PC-9 (cell line): ENCODE measurements at places on chromosomes 4 and X. TPM values are rescaled to one million over a fixed set of nuclear protein-coding genes. Genes with fewer than 3 reads are reported as not detected.

GRCh38 chr4:6955261-6955911, 45.8 kb downstream of the TBC1D14 start:
- peak; percentile 81 for DNase-seq

The CDX4 gene
- not detected in 2 replicates for total RNA-seq

DNA sequence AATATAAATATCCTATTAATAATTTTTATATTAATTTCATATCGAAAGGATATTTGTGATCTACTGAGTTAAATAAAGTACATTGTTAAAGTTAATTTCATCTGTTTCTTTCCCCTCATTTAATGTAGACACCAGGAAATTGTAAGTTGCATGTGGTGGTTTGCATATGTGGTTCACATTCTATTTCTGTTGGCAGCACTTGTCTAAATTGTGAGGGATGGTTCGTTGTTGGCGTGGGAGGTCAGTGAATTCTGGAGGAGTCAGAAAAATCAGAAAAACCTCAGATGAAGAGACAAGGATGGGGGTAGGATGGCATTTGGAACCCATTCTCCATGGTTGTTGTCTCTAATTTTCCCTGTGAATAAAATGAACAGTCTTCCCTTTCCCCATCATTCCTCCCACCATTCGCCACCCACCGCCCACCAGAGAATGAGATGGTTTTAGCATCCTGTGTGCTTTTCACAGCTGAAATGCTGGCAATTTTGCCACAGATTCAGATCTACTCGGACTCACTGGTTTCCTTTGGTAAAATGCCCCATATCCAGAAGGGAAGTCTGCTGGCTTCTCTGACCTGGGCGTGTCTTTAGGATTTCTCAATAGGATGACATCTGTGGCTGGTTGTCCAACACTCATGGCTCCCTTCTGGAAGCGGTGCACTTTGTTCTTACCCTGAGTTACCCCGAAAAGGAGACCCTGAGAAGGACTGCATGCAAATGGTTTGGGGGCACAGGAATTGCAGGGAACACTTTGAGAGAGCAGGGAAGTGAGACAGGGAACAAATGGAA, 52.3 kb downstream of the LGI2 start:
- DNase-seq: no peak

- DNase-seq: peak; percentile 35
Observed at GRCh38 chr4:124278477-124278876, 434.1 kb downstream of the ANKRD50 start.

DNA sequence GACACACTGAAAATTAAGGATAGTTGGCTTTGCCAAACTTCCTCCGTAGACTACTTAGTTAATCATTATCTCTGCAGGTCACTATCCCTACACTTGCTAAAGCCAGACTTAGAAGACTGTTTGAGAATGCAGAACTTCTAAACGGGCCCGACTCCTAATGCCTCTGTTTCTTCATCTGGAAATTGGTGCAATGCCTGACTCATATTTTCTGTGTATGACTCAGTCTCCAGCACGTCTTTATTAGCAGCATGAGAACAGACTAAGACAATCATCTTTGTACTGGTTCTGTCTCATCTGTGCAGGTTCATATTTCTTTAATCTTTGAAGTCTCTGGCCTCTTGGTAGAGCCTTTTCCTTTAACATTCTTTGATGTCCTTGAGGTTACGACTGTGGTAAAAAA, 411.9 kb upstream of the ACTRT1 start:
- no peak for DNase-seq

DNA sequence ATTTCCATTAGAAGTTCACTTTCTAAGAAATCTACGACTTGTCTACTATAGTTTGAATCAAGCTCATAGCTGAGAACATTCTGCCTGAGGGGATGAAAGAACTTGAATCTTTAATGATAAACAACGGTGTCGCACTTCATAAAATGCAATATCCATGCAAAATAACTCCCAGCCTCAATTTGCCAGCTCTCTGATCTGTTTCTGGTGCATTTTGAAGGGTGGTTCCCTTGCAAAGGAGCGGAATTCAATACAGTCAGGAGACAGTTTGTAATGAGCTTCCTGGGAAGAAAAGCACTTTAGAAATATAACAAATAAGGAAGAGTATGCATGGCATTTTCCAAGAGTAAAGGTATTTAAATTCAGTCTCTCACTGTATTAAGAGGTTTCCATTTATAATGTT, 80.0 kb downstream of the PCYT1B start:
- DNase-seq: no peak

GRCh38 chr4:142551517-142552305, 294.4 kb downstream of the INPP4B start:
- DNase-seq: no peak

The FGFR3 gene
- 8.2 and 10.6 TPM in 2 replicates for total RNA-seq

The TNIP3 gene
- total RNA-seq: 0.63 and 1.2 TPM in 2 replicates

DNA sequence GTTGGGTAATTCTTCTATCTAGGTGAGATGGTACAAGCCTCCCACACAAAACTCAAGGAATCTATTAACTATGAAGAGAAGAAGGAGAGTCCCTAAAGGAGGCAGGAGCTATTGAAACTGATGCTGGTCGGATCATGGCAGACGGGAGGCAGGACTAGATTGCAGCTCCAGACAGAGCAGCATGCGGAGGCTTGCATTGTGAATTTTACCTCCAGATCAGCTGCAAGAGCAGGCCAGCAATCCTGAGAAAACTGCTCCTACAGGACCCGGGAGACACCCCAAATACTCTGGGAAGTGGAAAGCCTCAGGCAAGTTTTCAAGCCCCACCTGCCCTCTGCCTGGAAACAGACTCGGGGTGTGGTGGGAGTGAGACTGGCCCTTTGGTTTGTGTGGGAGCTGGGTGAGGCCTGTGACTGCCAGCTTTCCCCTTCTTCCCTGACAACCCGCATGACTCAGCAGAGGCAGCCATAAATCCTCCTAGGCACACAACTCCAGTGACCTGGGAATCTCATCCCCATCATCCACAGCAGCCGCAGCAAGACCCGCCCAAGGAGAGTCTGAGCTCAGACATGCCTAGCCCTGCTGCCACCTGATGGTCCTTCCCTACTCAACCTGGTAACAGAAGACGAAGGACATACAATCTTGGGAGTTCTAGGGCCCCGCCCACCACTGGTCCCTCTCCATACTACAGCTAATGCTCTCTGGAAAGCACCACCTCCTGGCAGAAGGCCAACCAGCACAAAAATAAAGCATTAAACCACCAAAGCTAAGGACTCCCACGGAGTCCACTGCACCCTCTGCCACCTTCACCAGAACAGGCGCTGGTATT, 30.9 kb downstream of the GATB start:
- peak; percentile 49 for DNase-seq

The ZNF630 gene
- 2.3 and 3.0 TPM in 2 replicates for total RNA-seq

DNA sequence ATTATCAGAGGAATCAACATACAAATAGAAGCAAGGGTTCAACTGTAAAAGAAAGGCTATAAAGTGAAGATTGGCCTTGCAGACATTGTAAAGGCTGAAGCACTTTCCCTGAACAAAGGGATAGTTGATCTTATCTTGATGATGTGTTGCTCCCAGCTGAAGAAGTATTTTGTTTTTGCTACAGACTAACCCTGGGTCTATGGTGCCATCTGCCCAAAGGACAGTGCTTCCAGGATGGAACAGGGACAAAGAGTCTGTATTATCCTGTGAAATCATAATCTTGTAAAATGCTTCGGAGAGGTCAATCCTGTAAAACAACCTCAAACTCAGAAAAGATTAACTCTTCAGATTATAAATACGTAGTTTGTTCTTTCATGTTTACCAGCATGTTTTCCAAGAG, 251.7 kb upstream of the ANKRD50 start:
- DNase-seq: no peak

- DNase-seq: no peak
Observed at GRCh38 chrX:121165930-121166359, 118.5 kb downstream of the GLUD2 start.

DNA sequence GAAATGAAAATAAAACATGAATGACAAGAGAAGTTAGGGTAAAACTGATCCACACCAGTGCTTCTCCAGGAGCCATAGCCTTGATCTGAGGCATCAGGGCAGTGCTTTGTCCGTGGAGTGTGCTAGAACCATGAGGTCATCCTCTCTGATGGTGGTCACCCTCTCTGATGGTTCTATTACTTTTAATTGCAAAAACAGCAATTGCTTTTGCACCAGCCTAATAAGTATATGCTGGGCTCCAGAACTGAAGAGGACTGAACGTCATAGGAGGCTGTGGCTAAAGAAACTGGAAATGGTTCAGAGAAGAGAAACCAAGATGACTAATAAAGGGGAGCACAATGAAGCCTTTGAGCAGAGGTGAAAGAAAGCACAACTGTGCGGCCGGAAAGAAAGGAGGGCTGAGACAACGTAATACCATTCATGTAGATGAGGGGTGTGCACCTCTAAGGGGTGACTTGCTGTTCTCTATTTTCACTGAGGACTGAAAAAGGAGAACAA, 17.0 kb upstream of the TMEM154 start:
- peak; percentile 54 for DNase-seq

The TMPRSS11F gene
- total RNA-seq: not detected in 2 replicates

GRCh38 chr4:118335774-118336173, 17.0 kb downstream of the PRSS12 start:
- no peak for DNase-seq

GRCh38 chr4:112381996-112382692, 85.0 kb downstream of the ALPK1 start:
- DNase-seq: no peak

DNA sequence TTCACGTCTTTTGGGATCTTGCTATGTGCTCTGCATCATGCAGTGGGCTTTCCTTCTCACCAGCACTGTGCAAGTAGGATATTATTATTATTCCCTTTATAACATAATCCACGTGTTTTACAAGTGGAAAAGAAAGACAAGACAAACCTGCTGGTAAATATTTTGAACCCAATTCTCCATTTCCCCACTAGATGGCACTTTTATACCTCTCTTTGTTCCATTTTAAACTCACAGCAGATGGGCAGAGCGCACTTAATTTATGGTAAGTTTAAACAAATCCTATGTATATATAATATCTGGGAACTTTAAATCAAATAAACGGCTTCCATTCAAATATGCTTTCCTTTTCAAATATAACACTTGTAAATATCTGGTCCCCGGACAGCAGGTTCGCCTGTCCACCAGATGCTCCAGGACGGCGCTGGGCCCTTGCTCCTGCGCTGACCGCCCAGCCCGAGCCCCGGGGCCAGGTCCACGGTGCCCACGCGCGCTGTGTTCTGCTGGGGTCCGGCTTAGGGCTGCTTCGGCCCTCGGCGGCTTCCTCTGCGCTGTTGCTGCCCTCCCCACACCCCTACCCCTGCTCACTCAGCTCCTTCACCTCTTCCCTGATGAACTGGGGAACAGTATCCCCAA, 31.1 kb downstream of the F11 start:
- no peak for DNase-seq

DNA sequence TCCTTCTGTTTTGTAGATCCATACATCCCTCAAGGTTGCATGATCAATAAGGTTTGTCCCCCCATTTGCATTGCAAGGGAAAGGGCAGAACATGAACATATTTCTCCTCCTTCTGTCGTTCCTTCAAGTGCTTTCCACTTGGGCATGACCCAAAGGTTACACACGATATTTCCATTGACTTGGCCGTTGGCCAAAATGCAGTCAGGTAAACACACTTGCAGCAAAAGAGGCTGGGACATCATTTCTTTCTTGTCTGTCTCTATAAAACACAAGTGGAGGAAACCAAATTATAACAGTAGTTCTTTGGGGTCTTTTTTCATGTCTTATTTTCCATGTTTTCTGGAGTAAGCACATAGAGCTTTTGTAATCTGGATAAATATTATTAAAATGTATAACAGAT, 156.1 kb downstream of the FRAS1 start:
- no peak for DNase-seq

GRCh38 chr4:92249541-92249940, 54.2 kb upstream of the GRID2 start:
- DNase-seq: no peak

The SLC49A3 gene
- total RNA-seq: 8.1 and 10.7 TPM in 2 replicates

GRCh38 chrX:88603237-88603636, 143.8 kb upstream of the CPXCR1 start:
- no peak for DNase-seq

The SPRY1 gene
- 13.1 and 18.3 TPM in 2 replicates for total RNA-seq

DNA sequence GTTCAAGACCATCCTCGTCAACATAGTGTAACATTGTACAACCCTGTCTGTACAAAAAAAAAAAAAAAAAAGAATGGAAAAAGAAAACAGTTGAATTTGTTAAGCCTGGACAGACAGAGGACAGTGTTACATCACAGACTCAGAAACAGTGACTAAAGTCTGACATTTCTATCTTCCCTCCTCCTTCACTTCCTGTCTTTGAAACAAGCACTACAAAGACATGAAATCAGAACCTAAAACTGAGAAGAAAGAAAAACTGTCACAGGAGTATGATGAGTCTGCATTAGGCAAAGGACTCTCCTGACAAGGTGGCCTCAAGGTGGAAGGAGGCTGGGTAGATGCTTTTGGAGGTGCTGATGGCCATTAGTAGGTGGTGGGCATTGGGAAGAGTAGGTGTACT, 126.7 kb downstream of the RBM47 start:
- no peak for DNase-seq

- no peak for DNase-seq
Observed at GRCh38 chrX:71118985-71119535, 664 bp downstream of the MED12 start.

The EXOC1L gene
- total RNA-seq: not detected in 2 replicates

GRCh38 chr4:25092139-25092538, 61.4 kb upstream of the LGI2 start:
- no peak for DNase-seq

- DNase-seq: no peak
Observed at GRCh38 chr4:100174985-100175383, 15.3 kb downstream of the DDIT4L start.

- DNase-seq: no peak
Observed at GRCh38 chr4:98506462-98507132, 151.8 kb downstream of the TSPAN5 start.

The SAGE1 gene
- total RNA-seq: not detected in 2 replicates

The PRR32 gene
- not detected in 2 replicates for total RNA-seq
